Smooth muscle cell of the umbilical artery (primary cell): ENCODE measurements at places on chromosomes 1 and 21. TPM values are rescaled to one million over a fixed set of nuclear protein-coding genes. Genes with fewer than 3 reads are reported as not detected.

The NBPF4 gene
- not detected in 2 replicates for total RNA-seq

The CTSK gene
- 3.9 and 5.0 TPM in 2 replicates for total RNA-seq

The CR1L gene
- total RNA-seq: not detected in 2 replicates

The TTLL7 gene
- 36.8 and 38.6 TPM in 2 replicates for total RNA-seq
